ENCODE measurements at places on chromosomes 6 and 20.

DNA sequence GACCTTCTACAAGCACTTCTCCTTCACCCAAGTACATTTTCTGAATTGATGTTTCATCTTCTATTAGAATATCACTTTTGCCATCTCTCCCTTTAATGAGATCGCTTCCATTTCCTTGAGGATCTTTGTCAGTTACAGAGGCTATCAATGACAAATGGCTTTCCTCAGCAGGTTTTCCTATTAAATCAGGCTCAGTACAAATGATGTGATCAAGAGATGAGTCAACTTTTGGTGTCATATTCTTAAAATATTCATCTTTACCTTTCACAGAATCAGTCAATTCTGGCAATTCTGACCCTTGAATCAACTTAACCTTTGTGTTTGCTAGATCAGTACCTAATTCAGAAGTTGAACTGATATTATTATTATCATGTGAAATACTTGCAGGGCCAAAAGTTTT, 37.3 kb downstream of the DST start:
- H3K27ac ChIP-seq, result no peak overlapping the region
- H3K27me3 ChIP-seq, result no peaks in the 10 kb centered on the region
- no peak for DNase-seq
- H3K4me3 ChIP-seq, result no peak overlapping the region
- peaks cover 35% of the 10 kb centered on the region for H3K36me3 ChIP-seq
- no peaks in the 10 kb centered on the region for H3K4me1 ChIP-seq

- no peak overlapping the region for H3K27ac ChIP-seq
- DNase-seq, result no peak
- peak overlapping the region; percentile 37 for H3K4me3 ChIP-seq
- no peaks in the 10 kb centered on the region for H3K4me1 ChIP-seq
- H3K36me3 ChIP-seq, result peaks cover 11% of the 10 kb centered on the region
- peaks cover 7% of the 10 kb centered on the region for H3K27me3 ChIP-seq
Measured at GRCh38 chr20:63738687-63739129, 868 bp upstream of the SLC2A4RG start.

DNA sequence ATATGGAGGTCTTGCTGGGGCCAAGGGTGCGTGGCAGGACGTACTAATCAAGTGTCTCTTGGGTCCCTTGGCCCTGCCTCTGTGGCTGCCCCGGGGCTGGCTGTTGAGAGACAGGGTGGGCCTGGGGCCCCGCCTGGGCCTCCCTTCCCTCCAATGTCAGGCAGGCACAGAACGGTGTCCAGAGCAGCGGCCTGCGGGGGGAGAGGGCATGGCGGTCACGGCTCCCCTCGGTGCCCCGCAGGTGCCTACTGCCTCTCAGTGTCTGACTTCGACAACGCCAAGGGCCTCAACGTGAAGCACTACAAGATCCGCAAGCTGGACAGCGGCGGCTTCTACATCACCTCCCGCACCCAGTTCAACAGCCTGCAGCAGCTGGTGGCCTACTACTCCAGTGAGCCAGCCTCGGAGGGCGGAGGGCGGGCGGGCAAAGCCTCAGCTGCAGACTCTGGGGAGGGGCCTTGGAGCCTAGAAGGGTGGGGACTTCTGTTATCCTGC, 50.0 kb downstream of the SRC start:
- no peak for DNase-seq
- H3K4me1 ChIP-seq, result peaks cover 21% of the 10 kb centered on the region
- peak overlapping the region; percentile 47 for H3K27ac ChIP-seq
- no peak overlapping the region for H3K4me3 ChIP-seq
- H3K27me3 ChIP-seq, result no peaks in the 10 kb centered on the region

DNA sequence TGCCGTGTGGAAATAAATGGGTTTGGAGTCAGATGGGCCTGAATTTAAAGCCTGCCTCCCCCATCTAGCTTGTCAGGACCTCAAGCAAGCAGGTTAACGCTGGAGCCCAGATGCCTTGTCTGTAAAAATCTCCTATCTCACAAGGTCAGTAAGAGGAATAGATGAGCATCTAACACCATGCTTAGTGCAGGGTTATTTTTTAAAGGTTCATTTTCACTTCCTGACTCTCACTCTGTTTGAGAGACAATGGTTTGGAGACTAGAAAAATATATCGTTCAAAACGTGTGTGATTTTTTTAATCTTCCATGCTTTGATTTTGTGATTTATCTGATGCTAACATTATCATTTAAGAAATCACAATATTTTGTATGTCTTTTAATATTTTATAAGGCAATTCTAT, 114.0 kb upstream of the TAB2 start:
- DNase-seq, result no peak
- H3K27me3 ChIP-seq, result peaks cover 7% of the 10 kb centered on the region
- H3K4me3 ChIP-seq, result no peak overlapping the region
- peaks cover 26% of the 10 kb centered on the region for H3K4me1 ChIP-seq

- H3K4me1 ChIP-seq, result peaks cover 14% of the 10 kb centered on the region
- DNase-seq, result no peak
- H3K4me3 ChIP-seq, result no peak overlapping the region
Measured at GRCh38 chr6:154080461-154081189, 41.6 kb downstream of the OPRM1 start.

DNA sequence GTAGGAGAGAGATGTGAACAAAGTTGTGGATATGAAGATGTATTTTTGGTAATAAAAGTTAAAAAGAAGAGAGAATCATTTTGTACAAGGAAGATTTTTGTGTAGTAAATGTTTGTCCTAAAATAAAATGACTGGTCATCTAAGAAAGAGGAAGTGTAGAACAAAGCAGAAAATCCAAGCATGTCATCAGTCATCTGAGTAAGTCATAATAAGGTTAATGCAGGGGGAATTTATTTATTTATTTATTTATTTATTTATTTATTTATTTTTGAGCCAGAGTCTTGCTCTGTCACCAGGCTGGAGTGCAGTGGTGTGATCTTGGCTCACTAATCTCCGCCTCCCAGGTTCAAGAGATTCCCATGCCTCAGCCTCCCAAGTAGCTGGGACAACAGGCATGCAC, 15.7 kb upstream of the CGA start:
- no peaks in the 10 kb centered on the region for H3K4me1 ChIP-seq
- H3K4me3 ChIP-seq, result no peak overlapping the region
- H3K36me3 ChIP-seq, result no peaks in the 10 kb centered on the region
- H3K27me3 ChIP-seq, result no peaks in the 10 kb centered on the region
- DNase-seq, result no peak

DNA sequence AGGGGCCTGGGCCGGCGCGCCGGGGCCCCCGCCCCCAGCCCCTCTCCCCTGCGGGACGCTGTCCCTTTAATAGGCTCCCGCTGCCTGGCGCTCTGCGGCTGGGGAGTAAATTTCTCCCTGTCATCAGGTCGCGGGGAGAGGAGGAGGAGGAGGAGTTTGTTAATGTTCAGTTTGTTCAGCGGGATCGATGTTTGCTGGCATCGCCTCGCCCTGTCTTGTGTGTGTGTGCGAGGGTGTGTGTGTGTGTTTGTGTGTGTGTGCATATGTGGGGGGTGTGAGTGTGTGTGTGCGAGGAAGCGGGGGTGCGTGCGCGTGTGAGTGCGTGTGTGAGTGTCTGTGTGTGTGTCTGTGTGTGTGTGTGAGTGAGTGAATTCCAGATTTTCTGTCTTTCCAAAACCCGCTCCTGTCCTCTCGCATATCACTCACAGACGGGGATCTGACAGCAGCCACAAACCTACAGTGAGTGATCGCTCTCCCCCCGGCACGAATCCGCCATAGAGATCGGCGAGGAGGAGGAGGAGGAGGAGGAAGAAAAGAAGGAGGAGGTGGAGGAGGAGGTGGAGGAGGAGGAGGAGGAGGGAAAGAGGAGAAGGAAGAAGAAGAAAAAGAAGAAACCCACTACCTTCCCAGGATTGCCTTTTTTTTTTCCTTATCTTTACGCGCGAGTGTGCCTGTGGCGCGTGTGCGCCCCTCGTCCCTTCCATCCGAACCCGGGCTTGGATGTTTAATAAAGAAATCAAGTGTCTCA, at the start of gene TSHZ2:
TSHZ2 (plus strand) TSS at position 169 of the 748 bp plus-strand sequence. CDS start 936 bp downstream, outside the sequence.
- peak; percentile 49 for DNase-seq
- peaks cover 33% of the 10 kb centered on the region for H3K4me1 ChIP-seq
- no peaks in the 10 kb centered on the region for H3K36me3 ChIP-seq

- peaks cover 23% of the 10 kb centered on the region for H3K4me1 ChIP-seq
- H3K36me3 ChIP-seq, result peaks cover 7% of the 10 kb centered on the region
- no peak for DNase-seq
- no peaks in the 10 kb centered on the region for H3K27me3 ChIP-seq
Measured at GRCh38 chr20:17584689-17585088, 14.8 kb downstream of the DSTN start.

- H3K27me3 ChIP-seq, result peaks cover 20% of the 10 kb centered on the region
- no peak for DNase-seq
- H3K36me3 ChIP-seq, result no peaks in the 10 kb centered on the region
- peaks cover 58% of the 10 kb centered on the region for H3K4me1 ChIP-seq
Measured at GRCh38 chr6:44224029-44224964, 902 bp downstream of the SLC29A1 start.

GRCh38 chr6:85115876-85116275, 334.0 kb upstream of the NT5E start:
- peaks cover 3% of the 10 kb centered on the region for H3K27me3 ChIP-seq
- no peak for DNase-seq
- H3K27ac ChIP-seq, result no peak overlapping the region
- H3K36me3 ChIP-seq, result no peaks in the 10 kb centered on the region

- peaks cover 31% of the 10 kb centered on the region for H3K36me3 ChIP-seq
- no peak overlapping the region for H3K4me3 ChIP-seq
- DNase-seq, result no peak
- no peaks in the 10 kb centered on the region for H3K27me3 ChIP-seq
- H3K27ac ChIP-seq, result no peak overlapping the region
Measured at GRCh38 chr20:34998331-34998950, 42.8 kb downstream of the MYH7B start.

GRCh38 chr6:138912308-138912707, 75.7 kb downstream of the REPS1 start:
- H3K36me3 ChIP-seq, result peaks cover 56% of the 10 kb centered on the region
- H3K27me3 ChIP-seq, result no peaks in the 10 kb centered on the region
- peaks cover 1% of the 10 kb centered on the region for H3K4me1 ChIP-seq
- no peak overlapping the region for H3K27ac ChIP-seq

Measured in mesothelial cell of epicardium (in vitro differentiated cells).